ENCODE measurements at places on chromosomes 2 and 18. TPM values are rescaled to one million over a fixed set of nuclear protein-coding genes. Genes with fewer than 3 reads are reported as not detected.

The THOC1 gene
- 67.5 TPM for total RNA-seq

The ZNF385B gene
- total RNA-seq: 8.8 TPM

The TGFA gene
- total RNA-seq: 4.9 TPM

The DUSP2 gene
- 1.9 TPM for total RNA-seq

The IGFBP5 gene
- total RNA-seq: 177 TPM

The PID1 gene
- 13.5 TPM for total RNA-seq

The HOXD13 gene
- total RNA-seq: not detected

The KCNG3 gene
- 0.33 TPM for total RNA-seq

The FANCL gene
- total RNA-seq: 10.9 TPM

The CYTIP gene
- total RNA-seq: 11.5 TPM

The FSHR gene
- not detected for total RNA-seq

The AGBL5 gene
- 12.5 TPM for total RNA-seq

The USP37 gene
- total RNA-seq: 24.6 TPM

The CAVIN2 gene
- 31.3 TPM for total RNA-seq

The ADD2 gene
- total RNA-seq: 1.3 TPM

DNA sequence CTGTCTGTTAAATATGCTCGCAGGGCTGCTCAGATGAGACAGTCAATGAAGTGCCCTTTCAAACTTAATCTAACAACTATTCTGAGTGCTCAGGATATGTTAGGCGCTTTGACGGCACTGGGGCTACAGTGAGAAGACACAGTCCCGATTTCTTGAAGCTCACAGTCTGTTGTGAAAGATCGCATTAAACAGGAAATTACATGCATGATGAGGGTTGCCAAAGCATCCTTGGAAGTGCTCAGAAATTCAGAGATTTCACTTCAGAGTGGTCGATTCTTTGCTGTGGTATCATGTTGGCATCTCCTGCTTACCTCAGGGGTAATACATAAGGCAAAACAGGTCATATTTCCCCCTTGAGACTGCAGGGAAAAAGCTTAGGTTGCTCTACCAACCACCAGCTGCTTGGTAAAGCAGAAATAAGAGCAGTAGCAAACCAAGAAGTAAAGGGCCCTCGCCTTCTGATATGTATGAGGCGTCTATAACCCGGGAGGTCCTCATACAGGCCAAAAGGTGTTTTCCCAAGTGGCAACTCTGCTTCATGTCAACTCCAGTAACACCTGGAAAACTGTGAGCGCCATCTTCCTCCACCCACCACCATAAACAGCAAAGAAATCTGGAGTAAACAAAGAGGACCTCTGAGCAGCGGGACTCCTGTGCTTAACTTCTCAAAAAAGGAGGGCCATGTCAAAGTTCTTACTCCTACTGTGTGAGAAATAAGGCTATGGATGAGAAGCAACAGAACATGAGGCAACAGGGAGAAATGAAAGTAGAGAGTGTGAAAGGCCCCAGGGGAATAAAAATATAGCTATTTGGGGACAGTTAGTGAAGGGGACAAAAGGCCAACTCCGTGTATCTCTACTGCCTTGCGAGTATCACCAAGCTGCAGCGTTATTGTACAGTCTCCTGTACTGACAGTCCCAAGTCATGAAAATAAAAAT is 79.3 kb downstream of the CLHC1 start:
- no peaks in the 10 kb centered on the region for H3K36me3 ChIP-seq
- H3K27me3 ChIP-seq: no peaks in the 10 kb centered on the region
- no peak overlapping the region for H3K4me3 ChIP-seq
- H3K4me1 ChIP-seq: no peaks in the 10 kb centered on the region
- no peak for DNase-seq
- peak overlapping the region; percentile 54 for H3K27ac ChIP-seq

GRCh38 chr2:238113611-238114010 is 13.5 kb downstream of the ESPNL start:
- DNase-seq: no peak
- H3K27ac ChIP-seq: no peak overlapping the region
- H3K27me3 ChIP-seq: no peaks in the 10 kb centered on the region
- no peak overlapping the region for H3K4me3 ChIP-seq
- no peaks in the 10 kb centered on the region for H3K4me1 ChIP-seq
- H3K36me3 ChIP-seq: no peaks in the 10 kb centered on the region

GRCh38 chr2:212007972-212008371 is 530.6 kb downstream of the ERBB4 start:
- no peaks in the 10 kb centered on the region for H3K27me3 ChIP-seq
- H3K36me3 ChIP-seq: no peaks in the 10 kb centered on the region
- H3K27ac ChIP-seq: no peak overlapping the region
- DNase-seq: no peak

DNA sequence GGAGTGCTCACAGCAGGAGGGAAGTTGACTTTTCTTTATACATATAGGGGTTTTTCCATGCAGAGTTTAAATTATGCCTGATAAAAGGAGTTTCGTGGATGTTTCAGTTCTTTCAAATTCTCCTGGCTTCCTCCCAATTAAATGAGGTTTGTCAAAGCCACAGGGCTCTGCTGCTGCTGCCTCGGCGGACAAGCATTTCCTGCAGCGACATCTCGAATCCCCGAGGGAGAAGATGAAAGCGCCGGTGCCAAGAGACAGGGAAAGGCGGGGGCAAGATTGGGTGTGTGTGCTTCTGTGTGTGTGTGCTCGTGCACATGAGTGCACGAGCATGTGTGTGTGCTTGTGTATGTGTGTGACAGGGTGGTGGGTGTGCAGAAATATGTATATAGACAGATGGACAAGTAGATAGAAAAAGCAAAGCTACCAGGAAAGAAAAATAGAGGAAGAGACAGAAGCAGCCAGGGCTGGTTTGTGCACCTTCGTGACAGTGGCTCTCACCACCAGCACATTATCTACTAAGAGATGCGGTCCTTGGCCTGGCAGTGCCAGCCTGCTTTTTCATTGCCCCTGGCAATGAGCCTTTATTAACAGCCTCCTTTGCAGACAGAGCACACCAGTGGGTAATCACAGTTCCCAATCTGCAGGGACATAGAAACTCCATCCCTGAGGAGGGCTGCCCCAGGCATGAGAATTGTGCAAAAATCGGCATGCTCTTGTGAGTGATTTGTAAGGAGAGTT is 76.2 kb downstream of the CDK15 start:
- no peak overlapping the region for H3K27ac ChIP-seq
- no peaks in the 10 kb centered on the region for H3K36me3 ChIP-seq
- DNase-seq: no peak
- H3K4me3 ChIP-seq: no peak overlapping the region

DNA sequence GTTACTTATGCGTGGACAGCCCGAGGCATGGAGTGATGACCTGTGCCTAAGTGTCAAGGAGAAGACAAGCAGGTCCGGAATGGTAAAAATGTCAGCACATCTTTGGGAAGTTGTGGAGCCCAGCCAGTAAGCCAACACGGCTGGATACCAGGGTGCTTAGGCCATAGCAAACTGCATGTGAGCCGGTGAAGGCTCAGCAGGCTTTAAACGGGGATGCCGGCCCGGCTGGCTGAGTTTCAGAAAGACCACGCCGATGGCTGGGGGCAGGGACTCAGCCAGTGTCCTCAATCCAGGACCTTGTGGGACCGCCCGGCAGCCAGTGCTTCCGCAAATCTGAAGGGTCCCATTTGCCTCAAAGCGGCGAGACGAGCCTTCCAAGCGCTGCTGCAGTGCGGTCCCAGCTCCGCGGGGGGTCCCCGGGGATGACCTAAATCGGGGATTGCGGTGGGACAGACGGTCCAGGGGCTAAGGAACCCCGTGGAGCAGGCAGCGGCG is 946 bp upstream of the AGAP1 start:
- peak overlapping the region; percentile 74 for H3K4me3 ChIP-seq
- H3K36me3 ChIP-seq: no peaks in the 10 kb centered on the region
- H3K27ac ChIP-seq: peak overlapping the region; percentile 91
- H3K4me1 ChIP-seq: no peaks in the 10 kb centered on the region

GRCh38 chr2:154455166-154455565 is 243.3 kb upstream of the KCNJ3 start:
- H3K4me3 ChIP-seq: no peak overlapping the region
- H3K27ac ChIP-seq: no peak overlapping the region
- DNase-seq: no peak
- no peaks in the 10 kb centered on the region for H3K36me3 ChIP-seq
- H3K4me1 ChIP-seq: no peaks in the 10 kb centered on the region

DNA sequence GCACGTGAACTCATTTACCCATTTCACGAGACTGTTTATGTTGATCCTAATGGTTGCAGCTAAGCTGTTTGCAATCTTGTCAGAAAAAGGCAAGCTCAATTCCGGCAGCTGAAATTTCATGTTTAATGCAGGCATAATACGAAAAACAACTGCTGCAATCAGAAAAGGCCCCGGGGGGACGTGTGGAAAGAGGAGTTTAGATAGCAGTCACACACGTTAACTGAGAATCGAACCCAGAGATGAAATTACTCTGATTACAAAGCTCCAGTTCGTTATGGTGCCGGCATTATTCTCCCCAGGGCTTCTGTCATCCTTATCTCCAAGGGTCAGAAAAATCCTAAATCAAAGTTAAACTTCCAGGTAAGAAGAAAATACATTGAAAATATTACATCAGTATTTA is 79.9 kb upstream of the MYT1L start:
- H3K36me3 ChIP-seq: no peaks in the 10 kb centered on the region
- no peaks in the 10 kb centered on the region for H3K4me1 ChIP-seq
- no peak overlapping the region for H3K27ac ChIP-seq
- no peaks in the 10 kb centered on the region for H3K27me3 ChIP-seq
- H3K4me3 ChIP-seq: no peak overlapping the region

GRCh38 chr2:136505462-136505861 is 259.9 kb upstream of the THSD7B start:
- H3K27ac ChIP-seq: no peak overlapping the region
- no peaks in the 10 kb centered on the region for H3K27me3 ChIP-seq
- H3K36me3 ChIP-seq: no peaks in the 10 kb centered on the region
- no peaks in the 10 kb centered on the region for H3K4me1 ChIP-seq
- H3K4me3 ChIP-seq: no peak overlapping the region
- DNase-seq: no peak

DNA sequence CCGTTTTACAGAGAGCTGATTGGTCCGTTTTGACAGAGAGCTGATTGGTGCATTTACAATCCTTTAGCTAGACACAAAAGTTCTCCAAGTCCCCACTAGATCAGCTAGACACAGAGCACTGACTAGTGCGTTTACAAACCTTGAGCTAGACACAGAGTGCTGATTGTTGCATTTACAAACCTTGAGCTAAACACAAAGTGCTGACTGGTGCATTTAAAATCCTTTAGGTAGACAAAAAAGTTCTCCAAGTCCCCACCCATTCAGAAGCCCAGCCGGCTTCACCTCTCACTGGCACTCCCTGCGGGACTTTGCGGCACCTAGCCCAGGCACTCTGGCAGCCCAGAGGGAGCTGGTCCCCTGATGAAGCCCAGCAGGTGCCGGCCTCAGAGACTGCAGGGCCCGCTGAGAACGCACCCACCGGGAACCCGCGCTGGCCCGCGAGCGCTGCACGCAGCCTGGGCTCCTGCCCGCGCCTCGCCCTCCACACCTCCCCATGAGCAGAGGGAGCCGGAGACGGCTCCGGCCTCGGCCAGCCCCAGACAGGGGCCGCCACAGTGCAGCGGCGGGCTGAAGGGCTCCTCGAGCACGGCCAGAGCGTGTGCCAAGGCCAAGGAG is 508.1 kb upstream of the CHAC2 start:
- no peak overlapping the region for H3K27ac ChIP-seq
- no peak for DNase-seq
- no peaks in the 10 kb centered on the region for H3K4me1 ChIP-seq
- H3K4me3 ChIP-seq: no peak overlapping the region
- no peaks in the 10 kb centered on the region for H3K27me3 ChIP-seq
- H3K36me3 ChIP-seq: no peaks in the 10 kb centered on the region

GRCh38 chr2:63719052-63719451 is 122.6 kb upstream of the UGP2 start:
- no peaks in the 10 kb centered on the region for H3K27me3 ChIP-seq
- DNase-seq: no peak
- no peak overlapping the region for H3K4me3 ChIP-seq
- H3K27ac ChIP-seq: no peak overlapping the region
- no peaks in the 10 kb centered on the region for H3K36me3 ChIP-seq
- no peaks in the 10 kb centered on the region for H3K4me1 ChIP-seq

DNA sequence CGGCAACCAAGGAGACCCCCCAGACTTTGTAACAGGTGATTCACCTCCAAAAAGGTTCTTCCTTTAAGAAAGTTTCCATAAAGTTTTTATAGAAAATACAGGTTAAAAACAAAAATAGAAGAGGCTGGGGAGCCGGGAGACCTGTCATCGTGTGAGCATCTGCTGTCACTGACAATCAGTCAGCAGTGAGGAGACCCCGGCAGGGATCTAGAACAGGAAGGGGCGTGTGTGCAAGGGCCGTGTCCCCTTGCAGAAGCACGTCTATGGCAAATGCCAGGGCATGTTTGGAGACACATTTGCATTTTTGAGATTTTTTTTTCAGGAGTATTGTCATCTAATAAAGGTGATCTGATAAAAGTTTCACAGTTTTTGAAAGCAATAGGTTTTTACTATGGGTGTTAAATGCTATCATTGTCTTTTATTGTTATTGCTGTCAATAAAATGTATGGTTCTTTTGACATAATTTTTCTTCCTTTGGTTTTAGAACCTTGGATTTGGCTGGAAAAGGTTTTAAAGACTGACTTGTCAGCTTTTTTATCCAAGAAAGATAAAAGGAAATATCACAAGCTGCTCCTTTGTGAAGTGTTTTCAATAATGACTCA is 52.1 kb downstream of the MTCL1 start:
- no peak for DNase-seq
- H3K36me3 ChIP-seq: no peaks in the 10 kb centered on the region
- no peak overlapping the region for H3K27ac ChIP-seq
- H3K27me3 ChIP-seq: no peaks in the 10 kb centered on the region
- no peaks in the 10 kb centered on the region for H3K4me1 ChIP-seq

- no peak for DNase-seq
- H3K27me3 ChIP-seq: no peaks in the 10 kb centered on the region
- no peaks in the 10 kb centered on the region for H3K4me1 ChIP-seq
These were observed 324.0 kb downstream of the RNF144A start for GRCh38 chr2:7241041-7241745.
